NB4 (cell line): ENCODE measurements at places on chromosomes 5 and 9.

GRCh38 chr9:92669527-92669889 lies 423 bp downstream of the IPPK start:
- DNase-seq = peak; percentile 50

DNA sequence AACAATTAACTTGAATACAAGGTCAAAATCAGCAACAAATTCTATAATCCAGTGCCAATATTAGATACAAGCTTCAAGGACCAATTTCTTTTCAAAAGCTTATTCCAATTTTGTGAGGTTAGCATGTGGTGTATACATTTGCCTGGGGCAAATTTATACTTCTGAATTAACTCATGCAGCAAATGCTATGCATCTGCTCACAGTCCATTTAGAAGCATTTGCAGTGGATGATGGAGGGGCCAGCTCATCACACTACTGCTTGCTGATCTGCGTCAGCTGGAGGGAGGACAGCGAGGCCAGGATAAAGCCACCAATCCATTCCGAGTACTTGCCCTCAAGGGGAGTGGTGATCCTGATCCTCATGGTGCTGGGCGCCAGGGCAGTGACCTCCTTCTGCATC lies 474.3 kb upstream of the KIF2A start:
- DNase-seq = no peak

- DNase-seq = no peak
Observed at GRCh38 chr9:98240475-98240874, 15.0 kb downstream of the TBC1D2 start.

GRCh38 chr9:30411571-30411970 lies 1972.9 kb upstream of the ACO1 start:
- peak; percentile 18 for DNase-seq

DNA sequence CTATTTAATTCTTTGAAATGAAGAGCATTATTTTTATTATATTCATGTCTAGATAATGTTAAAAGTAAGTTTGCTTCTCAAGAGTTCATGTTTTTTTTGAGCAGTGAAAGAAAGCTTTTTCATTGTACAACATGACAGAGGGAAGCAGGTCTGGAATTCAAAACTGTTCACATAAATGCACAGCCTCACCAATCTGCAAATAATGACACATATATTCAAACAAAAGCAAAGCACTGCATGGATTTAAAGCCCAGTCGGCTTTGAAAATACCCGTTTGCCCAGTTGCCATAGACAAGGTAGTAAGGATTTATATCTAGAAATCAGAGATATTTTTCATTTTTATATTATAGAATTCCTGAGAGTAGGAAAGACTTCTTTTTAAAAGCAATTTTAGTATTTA lies 201.8 kb downstream of the CD180 start:
- DNase-seq = no peak

GRCh38 chr5:109759306-109759705 lies 69.6 kb downstream of the MAN2A1 start:
- no peak for DNase-seq

DNA sequence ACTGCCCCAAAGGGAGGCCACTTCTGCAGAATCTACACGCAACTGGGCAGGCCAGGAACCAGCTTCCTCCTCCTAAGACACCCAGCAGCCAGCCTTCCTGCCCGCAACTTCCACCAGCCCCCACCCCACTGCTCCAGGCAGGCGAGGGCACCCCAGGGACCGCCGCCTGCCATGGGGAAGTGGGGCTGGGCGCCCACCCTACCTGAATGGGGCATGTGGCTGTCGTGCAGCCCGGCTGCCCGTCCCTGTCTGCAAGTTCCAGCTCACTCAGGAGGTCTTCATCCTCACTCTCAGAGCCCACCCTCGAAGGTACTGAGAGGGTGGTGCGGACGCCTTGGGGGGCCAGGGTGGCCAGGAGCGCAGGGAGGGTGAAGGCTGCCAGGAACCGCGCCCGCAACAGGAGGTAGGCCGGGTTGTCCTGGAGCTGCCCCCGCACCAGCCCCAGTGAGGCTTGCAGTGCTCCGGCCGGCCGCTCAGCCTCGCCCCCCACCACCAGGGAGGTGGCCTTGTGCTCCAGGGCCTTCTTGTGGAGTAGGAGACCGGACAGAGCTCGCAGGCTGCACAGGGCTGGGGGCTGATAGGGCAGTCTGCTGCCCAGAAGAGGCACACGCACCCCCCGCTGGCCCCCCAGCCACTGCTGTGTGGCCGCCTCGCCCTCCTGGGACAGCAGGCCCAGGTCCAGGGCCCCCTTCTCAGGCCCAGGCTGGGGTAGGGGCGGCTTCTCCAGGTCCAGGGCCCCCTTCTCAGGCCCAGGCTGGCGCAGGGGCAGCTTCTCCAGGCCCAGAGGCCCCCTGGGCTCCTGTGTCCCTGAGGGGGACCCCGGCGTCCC lies 4.1 kb upstream of the CARD9 start:
- DNase-seq = peak; percentile 94

DNA sequence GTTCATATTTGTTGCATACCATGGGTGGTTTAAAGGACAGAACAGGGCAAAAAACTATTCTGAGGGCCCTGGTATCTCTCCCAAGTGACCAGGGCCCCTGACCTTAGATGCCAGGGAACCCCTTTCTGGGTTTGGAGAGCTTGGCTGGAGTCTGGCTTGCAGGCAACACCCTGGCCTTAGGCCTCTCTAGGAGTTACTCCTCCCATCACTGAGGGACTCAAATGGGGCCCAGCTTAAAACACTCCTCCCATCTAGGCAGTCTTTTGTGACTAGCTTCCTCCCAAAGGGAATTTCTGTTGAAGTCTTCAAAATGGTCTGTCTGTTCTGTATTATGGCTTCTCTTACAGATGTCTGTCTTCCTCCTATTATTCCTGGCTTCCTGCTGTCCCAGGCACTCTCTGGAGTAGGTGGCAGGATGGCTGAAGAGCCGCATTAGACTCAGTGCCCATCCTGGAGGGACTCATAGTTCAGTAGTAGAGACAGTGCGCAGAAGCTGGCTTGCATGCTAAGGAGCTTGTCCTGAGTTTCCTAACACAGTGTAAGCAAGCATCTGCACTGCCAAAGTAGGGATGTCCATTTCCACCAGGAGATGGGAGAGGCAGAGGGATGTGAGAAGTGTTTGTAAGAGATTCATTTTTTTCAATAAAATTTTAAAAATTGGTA lies 10.0 kb downstream of the COL15A1 start:
- DNase-seq = no peak

GRCh38 chr5:167995844-167996425 lies 295.5 kb upstream of the WWC1 start:
- DNase-seq = no peak

DNA sequence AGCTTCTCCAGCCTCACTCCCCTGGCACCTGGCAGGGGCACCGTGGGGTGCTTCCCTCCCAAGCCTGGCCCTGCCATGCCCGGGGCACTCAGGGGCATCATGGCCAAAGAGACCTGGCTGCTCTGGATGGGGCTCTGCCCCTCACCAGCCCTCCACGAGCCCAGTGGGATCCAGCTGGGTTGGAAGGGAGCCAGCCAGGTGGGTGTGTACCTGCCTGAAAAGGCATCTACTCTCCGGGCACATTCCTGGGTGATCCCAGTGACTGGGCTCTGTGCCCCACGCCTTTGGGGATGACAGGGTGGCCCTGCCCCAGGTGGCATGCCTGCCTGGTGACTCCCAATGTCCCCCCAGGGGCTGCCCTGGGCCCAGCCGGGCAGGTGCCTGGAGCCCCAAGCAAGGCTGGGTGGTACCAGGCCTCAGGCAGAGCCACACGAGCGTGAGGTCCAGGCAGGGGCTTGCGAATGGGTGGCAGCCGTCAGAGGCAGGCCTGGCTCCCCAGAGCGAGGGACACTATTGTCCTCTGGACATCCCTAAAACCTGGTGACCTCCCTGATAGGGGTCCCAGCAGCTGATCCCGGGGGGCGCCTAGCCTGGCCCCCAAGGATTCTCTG lies 777 bp downstream of the GPSM1 start:
- no peak for DNase-seq

DNA sequence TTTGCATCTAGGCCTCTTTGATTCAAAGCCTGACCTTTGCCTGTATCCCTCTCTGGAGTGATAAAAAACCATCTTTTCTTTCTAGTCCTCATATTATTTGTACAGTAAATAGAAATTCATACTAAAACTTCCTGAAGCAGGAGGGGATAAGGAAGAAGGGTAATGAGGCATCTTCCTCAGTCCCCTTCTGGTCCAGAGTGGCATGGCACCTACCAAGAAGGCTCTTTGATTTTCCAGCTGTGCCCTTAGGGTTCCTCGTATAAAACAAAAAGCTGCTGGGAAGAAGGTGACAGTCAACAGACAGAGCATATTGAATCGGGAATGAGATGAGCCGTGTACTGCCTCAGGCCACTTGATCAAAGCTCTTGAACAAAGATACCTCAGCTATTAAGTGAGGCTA lies 71.9 kb upstream of the SPDL1 start:
- no peak for DNase-seq

- no peak for DNase-seq
Observed at GRCh38 chr5:139492700-139493192, 10.2 kb upstream of the STING1 start.

DNA sequence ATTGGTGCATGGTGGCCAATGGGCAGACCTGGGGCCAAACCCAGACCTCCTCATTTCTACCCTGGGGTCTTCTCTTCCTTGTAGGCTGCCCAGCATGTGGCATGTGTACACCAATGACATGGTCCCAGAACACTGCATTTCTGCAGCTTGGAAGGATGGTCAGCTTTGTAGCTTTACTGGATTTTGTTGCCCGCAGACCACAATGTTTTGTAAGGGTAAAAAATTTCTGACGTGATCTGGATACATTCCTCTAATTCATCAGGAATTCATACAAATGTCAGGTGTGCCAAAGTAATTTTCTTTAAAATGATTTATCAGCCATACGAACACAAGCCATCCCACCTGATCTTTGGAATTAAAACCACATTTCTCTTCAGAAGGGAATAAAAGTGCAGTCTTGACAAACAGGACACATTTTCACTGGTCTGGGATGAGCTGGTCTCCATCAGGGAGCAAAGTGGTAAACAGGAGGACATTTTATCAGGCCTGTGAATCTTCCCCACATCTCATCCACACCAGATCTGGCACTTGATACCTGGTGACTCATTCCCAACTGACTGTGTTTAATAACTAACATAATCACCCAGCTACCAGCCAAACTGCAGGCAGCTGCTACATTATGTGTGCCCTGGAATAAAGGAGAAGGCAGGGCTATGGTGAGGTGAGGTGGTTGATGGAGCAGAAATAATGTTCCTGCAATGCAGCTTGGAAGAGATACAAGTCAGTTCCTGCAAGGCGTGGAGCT lies 103.9 kb downstream of the SPOCK1 start:
- no peak for DNase-seq

GRCh38 chr9:34520505-34521385 lies 2.0 kb downstream of the ENHO start:
- peak; percentile 48 for DNase-seq

DNA sequence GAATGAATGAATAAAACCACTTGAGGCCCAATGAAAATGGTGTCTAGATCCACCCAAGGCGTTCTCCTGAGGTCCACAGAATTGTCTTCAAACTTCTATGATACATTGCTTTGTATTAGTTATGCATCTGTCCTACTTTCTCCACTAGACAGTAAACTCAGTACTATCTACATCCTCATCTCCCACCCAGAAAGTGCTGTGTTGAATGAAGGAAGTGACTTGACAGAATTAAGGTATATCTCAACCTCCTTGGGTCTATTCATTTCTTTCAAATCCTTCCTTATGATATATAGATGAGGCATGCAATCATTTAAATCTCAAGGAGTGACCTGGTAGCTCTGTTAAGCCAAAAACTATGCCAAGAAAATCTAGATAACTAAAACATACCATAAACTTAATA lies 15.7 kb upstream of the PDCL start:
- no peak for DNase-seq

- no peak for DNase-seq
Observed at GRCh38 chr5:56143373-56143714, 89.8 kb downstream of the ANKRD55 start.

DNA sequence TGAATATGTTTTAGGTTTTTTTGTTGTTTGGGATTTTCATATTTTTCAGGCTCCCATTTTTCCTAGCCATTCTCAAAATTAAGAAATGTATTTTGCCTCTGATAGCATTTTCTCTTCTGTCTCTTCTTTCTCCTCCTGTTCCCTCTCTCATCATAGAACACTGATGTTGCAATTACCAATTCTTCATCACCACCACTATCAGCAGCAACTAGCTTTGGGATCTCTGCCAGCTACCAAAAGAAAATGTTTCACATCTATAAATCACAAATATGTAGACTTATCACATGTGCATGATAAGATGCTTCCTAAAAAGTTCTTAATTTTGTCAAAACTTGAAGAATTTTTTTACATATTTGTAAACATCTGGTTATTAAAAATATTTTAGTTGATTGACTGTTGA lies 887.1 kb downstream of the MAT2B start:
- DNase-seq = no peak

GRCh38 chr9:89732295-89732938 lies 127.6 kb downstream of the GADD45G start:
- no peak for DNase-seq

- DNase-seq = no peak
Observed at GRCh38 chr5:33685873-33686755, 205.7 kb downstream of the ADAMTS12 start.

GRCh38 chr9:131169563-131170240 lies 44.3 kb downstream of the NUP214 start:
- no peak for DNase-seq

GRCh38 chr9:19440823-19441580 lies 32.2 kb downstream of the ACER2 start:
- no peak for DNase-seq

DNA sequence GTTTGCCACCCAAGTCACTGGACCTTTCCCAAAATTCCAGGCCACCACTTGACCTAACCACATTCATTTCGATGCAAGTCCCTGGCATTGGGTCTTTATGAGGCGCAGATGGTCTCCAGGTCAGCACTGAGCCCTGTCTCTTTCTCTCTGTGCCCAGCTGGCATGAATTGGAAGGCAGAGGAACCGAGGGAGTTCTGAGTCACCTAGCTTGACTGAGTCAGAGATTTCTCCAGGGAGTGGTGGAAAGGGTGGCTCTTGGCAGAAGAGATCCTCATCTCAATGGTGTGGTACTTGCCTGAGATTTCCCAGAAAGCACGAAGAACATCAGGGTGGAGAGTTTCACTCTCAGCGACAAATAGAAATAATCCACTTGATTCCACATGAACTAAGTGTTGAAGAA lies 43.8 kb downstream of the WDR36 start:
- peak; percentile 21 for DNase-seq

DNA sequence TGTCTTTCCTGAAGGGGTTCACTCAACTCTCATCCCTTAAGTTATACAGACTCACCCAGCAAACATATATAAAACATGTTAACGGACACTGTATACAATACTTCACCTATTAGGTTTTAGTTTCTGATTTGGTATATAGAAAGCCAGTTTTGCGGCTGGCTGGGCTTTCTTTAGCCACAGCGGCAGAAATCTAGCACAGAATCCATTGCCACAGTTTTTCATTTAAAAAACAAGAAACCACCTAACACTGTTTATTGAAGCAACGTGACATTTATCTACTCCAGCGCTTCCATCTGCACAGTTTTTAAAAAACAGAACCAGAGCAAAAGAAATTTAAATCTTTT lies 67.3 kb downstream of the SNX30 start:
- DNase-seq = no peak

GRCh38 chr5:23318960-23319359 lies 188.4 kb upstream of the PRDM9 start:
- DNase-seq = no peak
